ENCODE measurements at places on chromosomes 7 and 10.

- no peaks in the 10 kb centered on the region for H3K27me3 ChIP-seq
- no peaks in the 10 kb centered on the region for H3K36me3 ChIP-seq
- no peak overlapping the region for H3K4me3 ChIP-seq
- no peak for DNase-seq
- no peaks in the 10 kb centered on the region for H3K4me1 ChIP-seq
Measured at GRCh38 chr7:7335909-7336308, 153.6 kb downstream of the C1GALT1 start.

DNA sequence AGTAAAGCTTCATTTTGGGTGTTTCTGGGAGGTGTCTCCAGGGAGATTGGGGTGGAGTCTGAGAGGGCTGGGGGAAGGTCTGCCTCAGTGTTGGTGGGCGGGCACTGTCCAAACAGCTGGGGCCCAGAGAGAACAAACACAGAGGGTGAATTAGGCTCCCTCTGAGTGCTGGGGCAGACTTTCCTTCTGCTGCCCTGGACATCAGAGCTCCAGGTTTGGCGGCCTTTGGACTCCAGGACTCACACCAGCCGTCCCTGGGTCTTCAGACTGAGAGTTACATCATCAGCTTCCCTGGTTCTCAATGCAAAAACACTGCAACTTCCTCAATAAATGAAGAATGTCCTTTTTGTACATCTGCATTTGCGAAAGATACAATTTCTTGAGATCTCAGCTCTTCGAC is 427.4 kb downstream of the PTPRN2 start:
- no peak overlapping the region for H3K4me3 ChIP-seq
- H3K4me1 ChIP-seq: no peaks in the 10 kb centered on the region
- H3K27ac ChIP-seq: no peak overlapping the region
- H3K27me3 ChIP-seq: no peaks in the 10 kb centered on the region

- no peak overlapping the region for H3K4me3 ChIP-seq
- no peaks in the 10 kb centered on the region for H3K27me3 ChIP-seq
- no peak for DNase-seq
- H3K36me3 ChIP-seq: no peaks in the 10 kb centered on the region
- no peaks in the 10 kb centered on the region for H3K4me1 ChIP-seq
Measured at GRCh38 chr7:130381468-130382312, 1.4 kb downstream of the CPA1 start.

GRCh38 chr7:151883857-151884256 is 6.9 kb upstream of the PRKAG2 start:
- DNase-seq: no peak
- no peak overlapping the region for H3K27ac ChIP-seq
- peaks cover 26% of the 10 kb centered on the region for H3K27me3 ChIP-seq
- no peak overlapping the region for H3K4me3 ChIP-seq

All from HCT116 (cell line).